ENCODE measurements at places on chromosomes 5 and 9.

DNA sequence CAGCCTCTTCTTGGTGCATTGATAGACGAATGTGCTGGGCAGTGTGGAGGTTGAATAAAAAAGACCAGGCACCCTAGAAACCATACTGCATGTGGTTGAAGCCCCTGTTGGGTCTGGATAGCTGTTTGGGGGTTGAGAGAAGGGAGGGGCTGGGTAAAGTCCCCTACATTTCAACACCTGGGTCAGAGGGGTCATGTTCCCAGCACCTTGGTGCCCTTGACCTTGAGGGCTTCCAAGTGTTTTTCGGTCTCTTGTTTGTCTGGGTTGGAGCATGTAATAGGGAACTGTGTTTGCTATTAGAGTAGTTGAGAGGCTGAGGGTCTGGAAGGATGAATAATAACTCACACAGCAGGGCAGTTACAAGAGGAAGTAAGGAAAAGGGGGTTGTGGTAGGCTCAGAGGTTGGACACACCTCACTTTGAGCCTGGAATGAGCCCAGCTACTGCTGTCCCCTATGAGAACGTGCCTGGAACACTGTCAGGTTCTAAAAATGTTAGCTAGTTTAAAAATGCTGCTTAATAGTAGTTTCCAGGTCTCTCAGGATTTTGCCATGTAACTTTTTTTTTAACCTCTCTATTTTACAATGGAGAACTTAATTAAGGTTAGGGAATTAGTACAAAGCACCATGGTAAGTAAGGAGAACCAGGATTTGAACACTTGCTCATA is 155.2 kb upstream of the SPRY4 start:
- DNase-seq, result no peak

DNA sequence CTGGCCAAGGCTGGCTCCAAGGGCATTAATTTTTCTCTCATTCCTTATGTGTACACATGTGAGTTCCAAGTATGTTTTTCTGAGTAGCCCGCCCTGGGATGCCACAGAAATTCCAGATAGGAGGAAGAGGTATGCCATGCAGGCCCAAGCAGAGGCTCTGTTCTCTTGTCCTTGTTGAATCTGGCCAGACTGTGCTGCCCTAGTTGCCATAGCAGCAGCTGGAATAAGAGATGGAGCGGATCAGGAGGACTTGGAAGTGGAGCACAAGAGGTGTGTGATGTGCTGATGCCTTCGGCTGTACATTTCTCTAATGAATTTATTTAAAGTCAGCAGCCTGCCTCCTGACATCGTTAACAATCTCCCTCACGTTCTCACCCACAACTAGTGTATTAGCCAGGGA is 235.6 kb upstream of the RPS23 start:
- no peak for DNase-seq

DNA sequence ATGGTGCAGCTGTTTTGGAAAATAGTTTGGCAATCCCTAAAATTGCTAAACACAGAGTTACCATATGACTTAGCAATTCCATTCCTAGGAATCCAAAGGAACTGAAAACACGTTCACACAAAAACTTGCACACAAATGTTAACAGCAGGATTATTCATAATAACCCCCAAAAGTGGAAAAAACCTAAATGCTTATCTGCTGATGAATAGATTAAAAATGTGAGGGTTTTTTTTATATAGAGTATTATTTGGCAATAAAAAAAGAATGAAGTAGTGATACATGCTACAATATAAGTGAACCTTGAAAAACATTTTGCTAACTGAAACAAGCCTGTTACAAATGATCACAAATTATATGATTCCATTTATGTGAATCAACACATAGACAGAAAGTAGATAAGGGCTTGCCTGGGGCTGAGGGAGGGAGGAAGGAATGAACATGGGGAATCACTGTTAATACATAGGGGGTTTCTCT is 45.1 kb upstream of the TRIO start:
- no peak for DNase-seq

- DNase-seq, result no peak
Measured at GRCh38 chr9:70945301-70945700, 176.1 kb downstream of the TRPM3 start.

DNA sequence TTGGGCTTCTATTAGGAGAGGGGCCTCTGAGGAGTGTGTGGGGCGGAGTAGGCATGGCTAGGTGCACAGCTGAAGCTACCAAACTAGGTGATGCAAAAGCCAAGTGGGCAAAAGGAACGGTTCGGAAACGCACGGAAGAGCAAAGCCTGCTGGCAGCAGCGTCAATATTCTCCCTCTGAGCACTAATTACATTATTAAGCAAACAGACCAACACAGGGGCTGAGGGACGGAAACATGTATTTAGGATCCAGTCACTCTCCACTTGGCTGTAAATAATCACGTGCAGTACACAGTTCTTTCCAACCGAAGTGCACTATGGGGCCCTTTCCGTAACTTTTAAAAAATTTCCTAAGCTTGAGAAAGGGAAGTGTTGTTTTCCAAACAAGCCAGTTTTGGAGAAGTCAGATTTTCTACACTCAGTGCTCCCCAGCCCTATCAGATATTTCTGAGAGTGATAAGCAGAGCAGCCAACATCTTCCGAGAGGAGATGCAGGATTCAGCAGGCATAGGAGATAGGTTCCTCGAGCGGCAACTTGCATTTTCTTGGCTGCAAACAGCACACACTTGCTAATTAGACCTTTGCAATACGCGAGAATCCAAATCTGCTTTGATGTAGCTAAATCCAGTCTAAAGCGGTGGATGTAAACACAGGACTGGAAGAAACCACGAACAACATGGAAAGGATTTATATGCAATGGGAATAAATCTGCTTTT is 217.2 kb upstream of the TBCA start:
- no peak for DNase-seq

DNA sequence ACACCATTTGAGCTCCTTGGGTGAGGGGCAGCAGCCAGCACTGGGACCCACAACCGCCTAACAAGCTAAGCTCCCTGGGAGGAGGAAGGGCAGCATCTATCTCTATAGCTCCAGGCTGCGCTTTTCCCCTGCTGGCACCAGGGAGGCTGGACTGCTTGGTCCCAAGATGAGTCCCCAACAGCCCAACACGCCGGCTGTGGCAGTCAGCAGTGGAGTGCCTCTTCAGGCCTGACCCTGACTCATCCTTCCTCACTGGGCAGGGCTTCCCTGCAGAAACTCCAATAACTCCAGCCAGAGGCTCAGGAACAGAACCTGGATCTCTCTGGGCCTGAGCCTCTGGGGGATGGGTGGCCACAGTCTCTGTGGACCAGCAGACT is 113.7 kb upstream of the ADAMTS16 start:
- DNase-seq, result no peak

- DNase-seq, result no peak
Measured at GRCh38 chr9:102587281-102587680, 407.9 kb upstream of the CYLC2 start.

- no peak for DNase-seq
Measured at GRCh38 chr9:2161661-2162060, 146.5 kb downstream of the SMARCA2 start.

GRCh38 chr9:132572921-132573320 is 9.5 kb upstream of the BARHL1 start:
- no peak for DNase-seq

DNA sequence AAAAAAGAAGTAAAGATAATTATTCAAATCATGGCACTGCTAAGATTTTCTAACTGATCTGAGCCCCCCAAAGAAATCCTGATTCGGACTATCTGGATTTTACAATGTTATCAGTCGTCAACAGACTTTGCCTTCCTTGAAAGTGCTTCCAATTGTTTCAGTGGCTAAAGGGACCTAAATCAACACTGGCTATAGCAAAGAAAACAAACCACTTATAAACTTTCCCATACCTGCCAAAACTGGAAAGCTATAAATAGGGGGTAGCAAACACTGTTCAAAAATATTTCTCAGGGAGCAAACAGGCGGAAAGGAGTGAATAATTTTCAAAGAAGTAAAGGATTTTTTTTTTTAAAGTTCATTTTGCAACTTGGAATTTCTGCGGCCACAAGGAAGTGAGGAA is 105.6 kb upstream of the LIFR start:
- no peak for DNase-seq

GRCh38 chr5:123960526-123960925 is 448.5 kb downstream of the CSNK1G3 start:
- DNase-seq, result no peak

GRCh38 chr9:76115396-76115795 is 224.9 kb downstream of the PCSK5 start:
- no peak for DNase-seq

DNA sequence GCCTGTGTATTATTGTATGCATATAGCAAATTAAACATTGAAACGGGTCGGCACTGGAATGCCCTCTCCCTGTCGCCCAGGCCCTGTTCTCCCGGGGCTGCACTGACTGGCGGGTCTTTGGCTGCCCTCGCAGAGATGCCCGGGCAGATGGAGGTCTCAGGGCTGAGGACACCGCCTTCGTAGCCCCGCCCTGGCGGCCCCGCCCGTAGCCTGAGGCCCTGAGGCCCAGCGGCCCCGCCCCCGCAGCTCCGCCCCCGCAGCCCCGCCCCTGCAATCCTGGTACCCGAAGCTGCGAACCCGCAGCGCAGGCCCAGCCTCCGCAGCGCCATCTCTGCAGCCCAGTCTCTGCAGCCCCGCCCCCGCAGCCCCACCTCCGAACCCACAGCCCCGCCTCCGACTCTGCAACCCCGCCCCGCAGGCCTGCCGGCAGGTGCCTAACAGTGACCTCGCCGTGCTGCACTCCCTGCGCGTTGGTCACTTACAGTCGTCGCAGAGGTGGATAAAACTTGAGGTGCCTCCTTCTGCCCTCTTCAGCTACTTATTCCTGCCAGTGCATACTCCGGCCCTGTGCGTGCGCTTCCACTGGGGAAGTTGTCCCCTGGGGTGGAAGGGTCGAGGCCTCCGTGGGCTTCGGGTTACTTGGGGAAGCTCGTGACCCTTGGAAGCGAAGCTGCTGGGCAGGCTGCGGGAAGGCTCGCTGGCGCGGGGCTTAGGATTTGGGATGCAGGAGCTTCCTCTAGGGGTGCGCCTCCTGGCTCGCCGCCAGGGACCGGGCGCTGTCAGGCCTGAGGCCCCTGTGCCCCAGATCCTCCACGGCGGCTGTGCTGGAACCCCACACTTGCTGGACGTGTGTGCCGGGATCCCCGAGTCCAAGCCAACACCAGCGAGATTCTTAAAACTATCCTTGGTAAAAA is 72.3 kb downstream of the ICE1 start:
- DNase-seq, result no peak

DNA sequence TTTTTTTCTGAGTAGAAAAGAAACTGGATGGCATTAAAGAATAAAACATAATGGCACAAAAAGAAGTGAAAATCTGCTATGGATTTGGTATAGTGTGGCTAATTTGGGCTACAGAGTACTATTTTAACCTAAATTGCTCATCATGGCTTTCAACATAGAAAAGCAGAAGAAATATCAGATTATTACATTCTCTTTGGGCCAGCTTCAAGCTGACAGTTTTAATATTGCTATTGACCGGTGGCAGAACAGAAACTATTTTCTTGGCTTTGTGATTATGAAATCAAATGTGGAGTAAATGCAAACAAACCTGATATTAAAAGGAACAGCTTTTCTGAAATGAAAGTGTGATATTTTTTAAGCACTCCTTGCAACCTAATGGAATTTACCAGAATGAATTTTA is 301.5 kb downstream of the EPB41L4A start:
- no peak for DNase-seq

DNA sequence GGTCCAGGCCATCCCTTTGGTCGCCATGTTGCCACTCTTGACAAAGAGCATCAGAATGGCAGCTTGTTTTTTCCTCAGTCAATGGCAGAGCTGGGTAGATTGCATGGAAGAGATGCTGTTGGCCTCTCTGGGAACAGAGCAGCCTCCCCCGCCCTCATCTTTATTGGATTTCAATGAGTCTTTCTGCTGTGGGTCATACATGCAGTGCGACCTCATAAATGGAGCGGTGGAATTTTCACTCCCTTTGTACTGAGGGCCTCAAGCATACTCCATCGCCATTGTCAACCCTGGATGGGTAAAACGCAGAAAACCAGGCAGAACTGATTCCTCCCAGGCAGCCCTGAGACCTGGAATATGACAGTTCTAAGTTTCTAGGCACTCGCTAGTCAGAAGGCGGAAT is 71.8 kb downstream of the ZNF618 start:
- DNase-seq, result no peak

- no peak for DNase-seq
Measured at GRCh38 chr9:4384750-4385149, 84.9 kb upstream of the GLIS3 start.

DNA sequence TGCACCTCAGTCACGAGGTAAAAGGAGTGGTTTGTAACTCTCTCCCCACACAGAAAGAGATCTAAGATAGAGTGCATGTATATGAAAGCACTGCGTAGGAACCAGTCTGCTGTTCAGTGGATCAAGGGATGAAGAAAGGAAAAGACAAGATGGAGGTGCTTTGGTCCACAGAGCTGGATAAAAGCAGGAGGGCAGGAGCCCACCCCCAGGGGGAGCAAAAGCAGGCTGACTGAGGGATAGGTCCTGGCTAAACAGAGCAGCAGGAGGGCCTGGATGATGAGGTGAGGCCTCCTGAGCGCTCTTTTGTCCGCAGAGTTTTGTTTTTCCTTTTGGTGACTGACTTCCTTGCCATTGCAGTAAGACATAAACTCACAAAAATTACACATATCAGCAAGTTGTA is 293.5 kb upstream of the C9orf72 start:
- DNase-seq, result no peak

- no peak for DNase-seq
Measured at GRCh38 chr9:84513979-84514378, 155.6 kb upstream of the NTRK2 start.

- DNase-seq, result no peak
Measured at GRCh38 chr9:124137944-124138335, 119.8 kb upstream of the NEK6 start.

DNA sequence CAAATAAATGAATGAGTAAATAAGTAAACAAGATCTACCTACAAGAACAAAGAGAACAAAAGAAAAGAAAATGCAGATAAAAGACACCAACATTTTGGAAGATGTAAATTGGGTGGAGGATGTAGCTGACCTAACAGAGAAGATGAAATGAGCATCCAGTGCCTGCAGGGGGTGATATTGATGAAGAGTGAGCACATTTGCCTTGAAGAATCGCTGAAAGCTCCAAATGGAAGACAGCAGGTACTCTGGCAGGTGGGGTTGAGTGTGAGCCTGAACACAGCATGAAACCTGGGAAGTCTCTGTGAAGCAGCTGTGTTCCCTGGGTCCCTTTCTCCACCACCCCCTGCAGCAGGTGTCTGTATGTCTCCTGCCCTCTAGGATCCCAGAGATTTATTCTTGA is 125.6 kb downstream of the NXNL2 start:
- no peak for DNase-seq

DNA sequence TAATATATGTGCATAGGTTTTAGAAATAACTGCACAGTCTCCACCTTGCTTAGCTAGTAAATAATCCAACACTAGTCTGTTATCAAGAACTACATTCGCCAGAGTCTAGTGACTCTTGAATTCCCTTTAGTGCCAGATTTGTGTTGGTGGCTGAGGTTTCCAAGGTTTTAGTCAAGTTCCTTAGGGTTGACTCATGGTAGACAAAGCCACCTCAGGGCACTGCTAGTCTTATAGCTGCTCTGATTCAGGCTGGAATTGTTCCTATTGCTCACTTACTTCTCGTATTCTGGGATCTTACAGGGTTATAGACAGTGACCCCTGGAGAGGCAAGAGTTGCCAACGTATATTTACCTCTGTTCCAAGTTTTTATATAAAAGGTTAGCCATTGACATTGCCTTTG is 1369.8 kb upstream of the CDH9 start:
- DNase-seq, result peak; percentile 81

Measured in T1000 (cell line).